ENCODE measurements at places on chromosomes 16 and 17.

GRCh38 chr16:17635183-17635582, 164.4 kb upstream of the XYLT1 start:
- no peak for DNase-seq

DNA sequence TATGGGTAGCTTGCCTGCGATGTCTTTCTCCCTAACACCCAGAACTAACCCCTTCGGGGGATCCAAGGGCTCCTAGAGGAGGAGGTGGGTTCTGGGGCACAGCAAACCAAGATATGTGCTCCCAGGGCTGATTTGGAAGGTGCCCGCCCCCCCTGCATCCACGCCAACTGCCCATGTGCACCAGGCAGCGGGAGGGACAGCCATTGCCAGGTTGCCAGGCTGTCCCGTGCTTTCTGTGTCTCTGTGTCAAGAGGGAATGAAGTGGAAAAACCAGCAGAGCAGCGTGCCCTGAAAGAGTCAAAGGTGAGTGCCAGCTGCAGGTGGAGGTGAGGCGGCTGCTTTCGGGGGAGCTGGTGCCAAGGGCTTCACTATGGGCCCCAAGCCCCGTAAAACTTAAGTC, 6.4 kb downstream of the TEKT5 start:
- DNase-seq, result no peak

DNA sequence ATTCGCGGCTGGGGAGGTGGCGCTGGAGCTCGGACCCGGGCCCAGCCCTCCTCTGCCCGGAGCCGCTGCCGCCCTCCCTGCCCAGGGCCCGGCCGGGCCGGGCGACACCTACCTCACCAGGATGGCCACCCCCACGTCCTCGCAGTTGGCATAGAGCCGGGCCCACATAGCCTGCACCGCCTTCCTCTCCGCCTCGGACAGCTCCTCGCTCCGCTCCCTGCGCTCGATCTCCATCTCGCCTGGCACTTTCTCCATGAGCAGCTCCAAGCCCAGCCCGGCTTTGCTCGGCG, 276 bp downstream of the CYGB start:
- no peak for DNase-seq

DNA sequence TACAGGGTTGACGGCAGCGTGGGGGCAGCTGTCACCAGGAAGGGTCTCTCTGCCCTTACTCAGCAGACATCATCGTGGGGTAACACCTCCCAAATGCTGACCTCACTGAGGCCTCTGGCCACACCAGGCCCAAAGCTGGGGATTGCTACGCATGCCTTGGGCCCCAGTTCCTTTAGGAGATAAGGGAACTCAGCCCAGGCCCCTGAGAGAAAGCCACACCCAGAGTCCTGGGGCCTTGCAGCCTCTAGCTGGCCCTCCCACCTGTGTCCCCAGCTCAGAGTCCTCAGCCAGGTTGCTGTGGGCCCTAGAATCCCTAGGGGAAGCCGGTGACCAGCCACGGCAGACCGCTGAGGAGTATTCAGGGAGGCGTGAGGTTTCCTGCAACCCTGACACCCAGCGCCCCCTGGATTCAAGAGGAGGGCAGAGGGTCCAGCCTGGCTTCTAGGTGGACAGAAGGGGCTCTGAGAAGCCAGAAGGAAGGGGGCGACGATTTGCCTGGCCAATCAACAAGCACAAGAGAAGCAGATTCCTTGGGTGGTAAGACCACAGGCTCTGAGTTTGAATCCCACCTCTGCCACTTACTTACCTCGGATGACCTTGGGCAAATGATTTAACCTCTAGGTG, 10.3 kb upstream of the GINS2 start:
- no peak for DNase-seq

DNA sequence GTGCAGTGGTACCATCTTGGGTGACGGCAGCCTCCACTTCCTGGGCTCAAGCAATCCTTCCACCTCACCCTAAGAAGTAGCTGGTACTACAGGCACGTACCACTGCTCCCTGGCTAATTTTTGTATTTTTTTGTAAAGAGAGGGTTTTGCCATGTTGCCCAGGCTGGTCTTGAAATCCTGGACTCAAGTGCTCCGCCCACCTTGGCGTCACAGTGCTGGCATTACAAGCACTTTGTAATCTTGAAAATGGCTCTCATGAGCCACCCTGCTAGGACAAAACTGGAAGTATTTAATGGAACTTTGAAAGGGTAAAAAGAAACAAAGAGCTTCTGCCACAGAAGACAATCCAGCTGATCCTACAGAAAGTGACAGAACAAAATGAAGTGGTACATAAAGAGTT, 9.2 kb downstream of the SUMO2 start:
- no peak for DNase-seq

- no peak for DNase-seq
These were observed 21.2 kb downstream of the UTP6 start for GRCh38 chr17:31880311-31880710.

- no peak for DNase-seq
These were observed 188.5 kb downstream of the MSI2 start for GRCh38 chr17:57444682-57445450.

DNA sequence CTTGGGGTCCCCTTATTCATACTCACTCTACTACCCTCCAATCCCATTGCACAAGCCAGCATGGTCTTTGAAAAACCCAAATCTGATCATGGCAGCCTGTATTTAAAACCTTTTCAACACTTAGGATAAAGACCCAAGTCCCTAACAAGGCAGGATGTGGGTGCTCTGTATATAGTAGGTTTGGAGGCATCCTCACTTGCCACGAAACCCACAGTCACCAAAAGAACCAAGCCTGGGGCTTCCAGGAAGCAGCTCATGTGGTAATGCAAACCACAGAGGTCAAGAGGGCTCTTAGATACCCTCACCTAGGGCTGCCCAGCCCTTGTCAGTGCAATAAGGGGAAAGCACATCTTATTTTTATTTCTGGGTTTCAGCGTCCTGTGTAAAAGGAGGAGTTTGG, 218.6 kb upstream of the ASIC2 start:
- DNase-seq, result no peak

- no peak for DNase-seq
These were observed 3.1 kb downstream of the RNF227 start for GRCh38 chr17:7912927-7913524.

- no peak for DNase-seq
These were observed 71.7 kb upstream of the BRD7 start for GRCh38 chr16:50440531-50440930.

DNA sequence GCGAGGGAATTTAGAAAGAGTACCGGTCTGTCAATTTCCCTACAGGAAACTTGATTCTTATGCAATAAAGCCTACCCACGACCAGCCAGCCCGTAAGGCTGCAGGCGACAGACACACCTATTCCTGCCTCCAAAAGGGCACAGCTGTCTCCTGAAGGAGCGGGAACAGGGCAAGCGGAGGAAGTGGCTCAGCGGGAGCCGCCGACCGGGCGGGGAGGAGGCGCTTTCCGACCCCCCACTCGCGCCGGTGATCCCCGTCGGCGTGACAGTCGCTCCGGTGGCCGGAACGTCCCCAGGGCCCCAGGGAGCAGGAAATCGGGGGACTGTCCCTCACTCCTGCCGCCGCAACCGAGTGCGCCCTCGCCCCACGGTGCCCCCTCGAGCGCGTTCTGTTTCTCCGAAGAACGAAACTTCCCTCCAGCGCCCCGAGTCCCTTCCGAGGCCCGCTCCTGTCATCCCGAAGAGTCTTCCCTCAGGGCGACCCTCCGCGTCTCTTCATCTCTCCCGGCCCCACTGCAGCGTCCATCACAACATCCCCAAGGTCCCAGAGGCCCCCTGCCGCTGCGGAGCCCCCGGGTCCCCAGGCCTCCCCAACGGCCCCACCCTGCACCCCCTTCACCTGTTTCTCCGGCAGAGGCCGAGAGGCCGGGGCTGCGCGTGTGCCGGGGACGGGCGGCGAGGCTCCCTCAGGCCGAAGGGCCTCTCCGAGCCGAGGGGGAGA, 421 bp downstream of the STAT3 start:
- DNase-seq, result peak; percentile 54

DNA sequence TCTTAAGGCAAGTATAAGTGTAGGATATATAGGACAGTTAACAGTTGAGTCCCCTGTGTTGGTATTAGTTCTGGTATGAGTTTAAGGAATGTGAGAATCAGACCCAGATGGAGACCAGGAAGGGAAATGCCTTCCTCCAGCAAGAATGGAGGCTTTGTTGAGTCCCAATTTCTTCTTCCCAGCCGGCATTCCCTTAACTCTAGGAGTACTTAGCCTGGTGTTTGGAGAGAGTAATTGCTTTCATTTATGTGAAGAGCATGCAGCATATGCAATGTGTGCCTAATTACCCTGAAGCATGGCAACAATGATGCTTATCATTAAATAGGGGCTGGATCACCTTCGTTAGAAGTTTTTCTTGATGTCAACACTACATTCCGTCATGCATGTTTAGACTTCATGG, 225.9 kb upstream of the XYLT1 start:
- DNase-seq, result no peak

DNA sequence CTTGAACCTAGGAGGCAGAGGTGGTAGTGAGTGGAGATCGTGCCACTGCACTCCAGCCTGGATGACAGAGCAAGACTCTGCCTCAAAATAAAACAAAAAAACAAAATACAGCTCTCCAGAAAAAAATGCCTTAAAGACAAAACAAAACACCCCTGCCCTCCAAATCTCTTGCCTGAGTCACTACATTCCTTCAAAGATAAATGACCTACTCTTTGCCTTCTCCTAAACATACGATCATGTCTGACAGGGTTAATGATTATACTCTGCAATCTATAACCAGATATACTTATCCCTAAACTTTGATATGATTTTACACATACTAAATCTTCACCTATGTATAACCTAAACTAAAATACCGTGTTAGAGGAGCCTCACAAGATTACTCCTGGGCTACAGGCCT, 1.4 kb upstream of the SETD6 start:
- DNase-seq, result no peak

GRCh38 chr17:27402943-27403342, 53.3 kb upstream of the KSR1 start:
- DNase-seq, result no peak

DNA sequence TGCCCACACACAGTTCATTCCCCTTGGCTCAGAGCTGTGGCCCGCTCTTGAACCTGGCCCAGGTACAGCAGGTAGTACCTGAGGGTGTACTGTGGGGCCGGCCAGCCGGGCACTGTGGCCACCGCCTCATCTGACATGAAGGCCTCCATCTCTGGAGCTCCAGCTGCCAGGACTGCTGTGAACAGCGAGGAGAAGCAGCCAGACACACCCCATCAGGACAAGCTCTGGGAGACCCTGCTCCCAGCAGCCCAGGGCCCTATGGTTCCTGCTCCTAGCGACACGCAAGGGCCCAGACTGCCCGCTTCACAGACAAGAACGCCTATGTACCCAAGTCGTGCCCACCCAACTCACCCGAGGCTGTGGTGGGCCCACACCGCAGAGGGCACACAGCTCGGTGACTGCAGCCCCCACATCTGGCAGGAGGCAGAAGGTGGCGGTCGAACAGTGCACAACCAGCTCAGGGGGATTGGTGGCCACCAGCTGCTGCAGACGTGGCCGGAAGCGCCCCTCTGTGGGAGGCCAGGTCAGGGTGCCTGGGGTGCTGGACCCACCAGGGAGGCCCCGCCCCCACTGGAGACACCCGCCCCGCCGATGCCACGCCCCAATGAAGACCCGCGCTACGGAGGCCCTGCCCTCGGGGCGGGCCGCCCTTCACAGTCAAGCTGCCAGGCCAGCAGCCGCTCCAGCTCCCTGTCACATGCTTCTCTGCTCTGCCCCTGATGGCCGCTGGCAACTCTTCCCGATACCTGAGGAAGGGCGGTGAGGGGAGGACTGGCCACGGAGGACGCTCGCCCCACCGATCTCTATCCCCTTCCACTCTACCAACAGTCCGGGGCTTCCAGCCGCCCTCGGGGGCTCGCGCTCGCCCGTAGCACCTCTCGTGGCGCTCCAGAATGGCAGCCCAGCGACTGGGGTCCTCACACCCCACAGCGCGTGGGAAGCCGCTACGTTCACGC, 1.1 kb upstream of the STUB1 start:
- DNase-seq, result peak; percentile 78

- peak; percentile 62 for DNase-seq
These were observed 23.0 kb upstream of the NSRP1 start for GRCh38 chr17:30093463-30094147.

GRCh38 chr17:44865231-44865660, 17.6 kb downstream of the HIGD1B start:
- peak; percentile 81 for DNase-seq

DNA sequence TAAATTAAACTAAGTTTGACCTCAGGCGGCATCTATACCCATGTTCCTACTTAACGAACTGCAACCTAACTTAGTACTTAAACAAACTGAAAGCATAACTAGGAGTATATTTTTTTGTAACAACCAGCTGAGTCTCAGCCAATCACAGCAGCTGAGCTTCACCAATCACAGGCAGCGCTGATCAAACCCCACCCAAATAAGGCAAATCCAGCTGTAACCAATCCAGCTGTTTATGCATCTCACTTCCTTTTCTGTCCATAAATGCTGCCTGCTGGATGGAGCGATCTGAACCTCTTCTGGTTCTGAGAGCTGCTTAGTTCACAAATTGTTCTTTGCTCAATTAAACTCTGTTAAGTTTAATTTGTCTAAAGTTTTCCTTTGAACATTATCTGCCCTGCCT, 131.3 kb downstream of the PMP22 start:
- DNase-seq, result no peak

DNA sequence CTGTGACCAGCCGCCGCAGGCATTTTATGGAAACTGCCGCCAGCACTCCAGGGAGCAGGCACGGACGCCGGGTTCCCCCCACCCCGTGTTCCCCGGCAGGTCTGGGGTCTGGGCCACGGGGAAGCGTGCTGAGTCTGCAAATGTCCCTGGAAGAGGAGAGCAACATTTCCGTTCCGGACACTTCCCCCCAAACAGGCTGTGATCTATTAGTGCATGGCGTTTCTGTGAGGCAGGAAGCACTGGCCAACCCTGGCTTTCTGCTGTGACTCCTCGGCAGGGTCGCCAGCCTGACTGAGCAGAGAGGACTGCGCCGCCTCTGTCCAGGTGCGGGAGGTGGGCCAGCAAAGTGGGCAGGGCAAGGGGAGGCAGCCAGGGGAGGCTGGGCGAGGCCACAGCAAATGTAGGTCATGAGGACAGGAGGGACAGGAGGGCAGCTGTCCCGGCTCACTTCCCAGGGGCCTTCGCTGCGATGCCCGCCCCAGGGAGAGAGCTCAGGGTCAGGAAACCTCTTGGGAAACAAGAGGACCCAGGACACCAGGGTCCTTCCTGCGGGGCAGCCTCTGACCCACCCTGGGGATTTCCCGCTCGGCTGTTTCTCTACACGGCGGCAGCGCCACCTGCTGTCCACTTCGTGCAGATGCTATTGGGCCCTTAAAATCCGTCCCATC, 9.5 kb downstream of the FOXF1 start:
- peak; percentile 76 for DNase-seq

DNA sequence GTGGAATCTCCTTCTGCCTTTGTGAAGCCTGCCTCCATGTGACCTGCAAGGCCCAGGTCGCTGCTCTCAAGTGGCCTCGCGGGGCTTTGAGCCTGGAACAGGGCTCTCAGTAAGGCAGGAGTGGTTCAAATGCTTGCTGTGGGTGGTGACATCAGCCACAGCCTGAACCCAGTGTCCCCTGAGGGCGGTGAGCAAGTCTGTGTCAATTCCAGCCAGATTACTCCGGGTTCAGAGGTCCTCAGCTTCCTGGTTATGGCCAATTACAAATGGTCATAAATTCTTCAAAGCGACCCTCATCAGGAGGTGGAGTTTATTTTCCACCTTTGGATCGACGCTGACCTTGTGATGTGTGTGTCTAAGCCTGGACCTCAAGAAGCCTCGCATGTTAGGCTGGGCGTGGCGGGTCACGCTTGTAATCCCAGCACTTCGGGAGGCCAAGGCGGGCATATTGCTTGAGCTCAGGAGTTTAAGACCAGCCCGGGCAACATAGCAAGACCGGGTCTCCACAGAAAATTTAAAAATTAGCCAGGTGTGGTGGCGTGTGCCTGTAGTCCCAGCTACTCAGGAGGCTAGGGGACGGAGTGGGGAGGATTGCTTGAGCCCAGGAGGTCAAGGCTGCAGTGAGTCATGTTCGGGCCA, 17.3 kb downstream of the LGALS3BP start:
- no peak for DNase-seq

Data from stimulated activated CD8-positive, alpha-beta memory T cell treated with anti-CD3 and anti-CD28 coated beads, Interleukin-4, amount 100 ng/mL, for 48 hours (primary cell).